MCF 10A (cell line): ENCODE measurements at places on chromosomes 1 and 21. TPM values are rescaled to one million over a fixed set of nuclear protein-coding genes. Genes with fewer than 3 reads are reported as not detected.

DNA sequence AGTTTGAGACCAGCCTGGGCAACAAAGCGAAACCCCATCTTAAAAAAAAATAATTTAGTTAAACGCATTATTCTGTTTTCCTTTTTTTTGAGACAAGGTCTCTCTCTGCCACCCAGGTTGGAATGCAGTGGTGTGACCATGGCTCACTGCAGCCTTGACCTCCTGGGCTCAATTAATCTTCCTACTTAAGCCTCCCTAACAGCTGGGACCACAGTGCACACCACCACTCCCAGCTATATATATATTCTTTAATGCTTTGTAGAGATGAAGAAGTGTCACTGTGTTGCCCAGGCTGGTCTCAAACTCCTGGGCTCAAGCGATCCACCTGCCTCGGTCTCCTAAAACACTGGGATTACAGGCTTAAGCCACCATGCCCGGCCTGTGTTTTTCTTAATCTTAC lies 7.7 kb upstream of the KLF17 start:
- DNase-seq = no peak

DNA sequence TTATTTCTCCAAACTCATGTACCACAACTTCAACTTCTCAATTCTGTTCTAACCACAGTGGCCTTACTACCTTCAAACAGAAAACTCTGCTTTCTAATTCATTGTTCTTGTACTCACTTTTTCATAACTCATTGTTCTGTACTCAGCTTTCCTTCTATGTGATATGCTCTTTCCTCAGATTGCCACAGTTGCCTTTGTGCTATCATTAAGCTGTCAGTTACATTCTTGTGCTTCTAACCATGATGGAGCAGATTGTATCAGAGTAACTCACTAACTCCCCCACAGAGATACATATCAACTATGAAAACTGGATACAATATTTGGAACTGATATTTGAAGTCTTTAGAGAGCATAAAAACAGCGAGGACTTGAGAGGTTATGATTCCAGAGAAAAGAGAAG lies 1213.7 kb downstream of the KCNT2 start:
- DNase-seq = no peak

DNA sequence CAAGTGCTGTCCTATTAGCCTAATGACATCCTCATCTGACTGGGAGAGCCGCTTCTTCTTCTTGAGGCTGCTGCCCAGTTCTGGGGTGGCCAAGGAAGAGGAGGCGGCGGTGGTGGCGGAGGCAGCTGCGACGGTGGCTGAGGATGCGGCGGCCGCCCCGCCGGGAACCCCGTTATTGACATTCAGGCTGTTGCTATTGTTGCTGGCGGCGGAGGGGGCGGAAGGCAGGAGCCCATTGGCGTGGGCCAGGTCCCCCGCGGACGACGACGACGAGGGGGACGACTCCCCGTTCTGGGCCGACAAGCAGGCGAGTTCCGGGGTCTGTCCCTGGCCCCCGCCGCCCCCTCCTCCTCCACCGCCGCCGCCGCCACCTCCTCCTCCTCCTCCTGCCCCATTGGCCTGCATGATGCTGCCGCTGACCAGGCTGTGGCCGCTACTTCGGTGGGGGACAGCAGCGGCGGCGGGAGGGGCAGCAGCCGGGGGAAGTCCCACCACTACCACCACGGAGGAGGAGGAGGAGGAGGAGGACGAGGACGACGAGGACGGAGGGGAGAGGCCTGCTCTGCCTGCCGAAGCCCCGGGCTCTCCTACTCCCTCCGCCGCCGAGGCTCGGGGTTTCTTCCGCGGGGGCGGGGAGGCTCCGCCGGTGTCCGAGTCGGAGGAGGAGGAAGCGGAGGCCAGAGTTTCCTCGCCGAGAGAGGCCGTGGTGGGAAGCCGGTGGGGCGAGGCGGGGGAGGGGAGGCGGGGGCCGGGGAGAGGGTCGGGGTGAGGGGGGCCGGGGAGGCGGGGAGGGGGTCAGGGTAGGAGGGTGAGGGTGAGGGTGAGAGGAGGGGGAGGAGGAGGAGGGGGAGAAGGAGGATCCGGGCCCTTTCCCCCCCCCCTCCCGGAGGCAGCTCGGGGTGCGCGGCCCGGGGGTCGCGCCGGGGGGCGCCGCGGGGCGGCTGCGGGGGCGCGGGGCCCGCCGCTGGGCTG lies 610 bp downstream of the WDR26 start:
- DNase-seq = peak; percentile 34

DNA sequence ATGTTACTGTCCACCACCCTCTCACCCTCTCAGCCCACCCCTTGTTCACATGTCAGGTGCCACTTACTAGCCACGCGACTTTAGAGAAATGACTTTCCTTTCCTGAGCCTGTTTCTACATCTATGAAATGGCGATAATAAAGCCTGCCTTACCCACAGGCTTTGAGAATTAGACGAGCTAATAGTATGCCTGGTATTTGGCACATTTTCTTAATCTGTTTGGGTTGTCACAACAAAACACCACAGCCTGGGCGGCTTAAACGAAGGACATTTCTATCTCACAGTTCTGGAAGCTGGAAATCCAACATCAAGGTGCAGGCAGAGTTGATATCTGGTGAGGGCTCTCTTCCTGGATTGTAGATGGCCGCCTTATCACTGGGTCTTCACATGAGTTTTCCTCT lies 273.9 kb upstream of the FMN2 start:
- no peak for DNase-seq

The HPCA gene
- total RNA-seq = not detected in 2 replicates

The FLG2 gene
- total RNA-seq = not detected in 2 replicates

DNA sequence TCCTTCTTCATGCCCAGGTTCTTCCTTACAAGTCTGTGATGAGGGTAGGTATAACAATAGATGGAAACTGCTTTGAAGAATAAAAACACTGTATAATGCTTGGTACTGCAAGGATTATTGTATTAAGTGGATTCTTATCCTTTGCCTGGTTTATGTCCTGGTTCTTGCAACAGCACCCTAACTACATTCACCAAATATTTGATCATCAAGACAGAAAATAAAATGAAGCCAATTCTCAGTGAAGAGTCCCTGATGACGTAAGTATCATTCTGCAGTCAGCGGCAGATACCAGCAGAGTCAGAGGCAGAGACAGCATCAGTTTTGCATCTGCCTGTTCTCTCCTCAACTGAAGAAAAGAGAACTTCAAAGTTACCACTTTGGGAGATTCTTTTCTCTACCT lies 19.7 kb downstream of the ARHGEF11 start:
- DNase-seq = no peak

DNA sequence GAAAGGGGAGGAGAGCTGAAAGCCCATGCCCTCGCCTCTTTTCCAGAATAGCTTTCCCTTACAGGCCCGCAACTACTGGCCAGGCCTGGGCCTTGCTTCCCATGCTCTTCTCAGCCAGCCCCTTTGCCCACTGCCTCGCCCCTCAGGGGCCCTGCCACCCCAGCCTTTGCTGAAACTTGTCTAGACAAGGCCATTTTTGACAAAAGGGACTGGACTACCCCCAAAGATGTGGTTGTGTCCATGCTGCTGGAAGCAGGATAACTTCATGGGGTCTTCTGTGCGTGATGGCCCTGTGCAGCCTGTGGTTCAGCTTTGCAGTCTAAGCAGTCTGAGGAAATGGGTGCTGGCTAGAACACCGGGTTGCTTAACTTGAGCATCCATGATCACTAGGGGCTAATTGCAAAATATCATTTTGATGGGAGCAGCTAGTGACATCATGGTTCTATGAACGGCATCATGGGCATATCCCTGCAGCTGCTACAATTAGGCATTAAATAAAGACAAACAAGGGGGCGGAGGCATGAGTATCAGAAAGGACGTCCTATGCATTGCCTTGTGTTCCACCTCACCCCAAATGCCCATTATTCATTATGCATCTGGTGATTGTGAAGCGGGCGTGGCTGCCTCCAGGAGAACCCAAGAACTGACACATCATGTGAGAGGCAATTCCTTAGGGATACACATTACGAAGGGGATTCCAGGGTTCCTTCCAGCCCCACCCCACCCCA lies 36.8 kb downstream of the NTPCR start:
- DNase-seq = peak; percentile 31
